ENCODE measurements at places on chromosomes 2 and 18.
A peak's percentile ranks its signal among the peaks of the same experiment; 100 is the strongest.

DNA sequence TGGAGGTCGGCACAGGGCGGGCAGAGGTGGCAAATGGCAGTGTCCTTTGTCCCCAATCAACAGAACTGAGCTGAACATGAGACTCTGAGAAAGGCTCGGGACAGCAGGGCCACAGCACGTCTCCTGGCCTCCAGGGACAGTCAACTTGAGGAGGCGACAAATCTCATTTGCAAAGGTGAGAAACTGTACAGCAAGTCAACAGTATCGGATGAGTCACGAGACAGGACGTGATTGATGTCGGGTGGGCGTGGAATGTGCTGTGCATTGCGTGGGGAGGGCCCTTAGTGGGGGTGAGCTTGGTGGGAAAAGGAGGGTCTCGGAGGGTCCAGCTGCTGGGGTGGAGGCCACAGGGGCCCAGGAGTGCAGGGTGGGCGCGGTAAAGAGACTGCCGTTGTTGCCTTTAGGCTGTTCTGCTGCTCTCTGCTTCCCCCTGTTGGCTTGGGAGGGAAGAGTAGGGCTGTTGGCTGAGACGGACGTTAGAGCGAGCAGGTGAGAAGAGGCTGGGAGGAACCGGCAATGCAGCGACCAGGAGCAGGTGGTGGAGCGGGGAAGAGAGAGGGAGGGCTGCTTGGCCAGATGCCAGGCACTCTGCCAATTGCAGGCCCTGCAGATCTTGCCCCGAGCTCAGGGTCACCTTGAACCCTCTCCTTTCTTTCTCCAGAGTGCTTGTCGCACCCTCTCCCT, 164.3 kb downstream of the BCL2 start:
- peak; percentile 73 for DNase-seq

DNA sequence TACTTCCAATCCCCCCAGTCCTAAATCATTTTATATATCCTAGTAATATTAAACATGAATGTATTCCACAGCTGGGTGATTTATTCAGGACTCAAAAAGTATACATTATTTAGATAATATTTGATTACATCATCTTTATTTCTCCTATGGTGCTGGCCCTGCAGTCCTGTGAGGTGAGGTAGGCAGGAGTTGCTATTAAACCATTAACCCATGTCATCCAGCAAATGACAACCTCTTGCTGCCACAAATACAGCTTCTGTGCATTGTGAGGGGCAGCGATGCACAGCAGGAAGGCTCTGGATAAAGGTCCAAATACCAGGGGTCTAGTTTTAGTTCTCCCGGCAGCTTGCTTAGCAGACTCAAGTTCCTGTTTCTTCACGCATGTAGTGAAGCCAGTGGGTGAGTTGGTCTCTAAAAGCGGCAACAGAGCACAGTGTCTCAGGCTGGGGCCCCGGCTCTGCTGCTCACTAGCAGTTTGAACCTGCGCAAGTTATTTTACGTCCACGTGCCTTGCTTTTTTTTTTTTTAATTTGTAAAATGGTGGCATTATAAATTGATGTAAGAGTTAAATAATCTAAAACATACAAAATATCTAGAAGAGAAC, 36.1 kb downstream of the INSIG2 start:
- DNase-seq: no peak

DNA sequence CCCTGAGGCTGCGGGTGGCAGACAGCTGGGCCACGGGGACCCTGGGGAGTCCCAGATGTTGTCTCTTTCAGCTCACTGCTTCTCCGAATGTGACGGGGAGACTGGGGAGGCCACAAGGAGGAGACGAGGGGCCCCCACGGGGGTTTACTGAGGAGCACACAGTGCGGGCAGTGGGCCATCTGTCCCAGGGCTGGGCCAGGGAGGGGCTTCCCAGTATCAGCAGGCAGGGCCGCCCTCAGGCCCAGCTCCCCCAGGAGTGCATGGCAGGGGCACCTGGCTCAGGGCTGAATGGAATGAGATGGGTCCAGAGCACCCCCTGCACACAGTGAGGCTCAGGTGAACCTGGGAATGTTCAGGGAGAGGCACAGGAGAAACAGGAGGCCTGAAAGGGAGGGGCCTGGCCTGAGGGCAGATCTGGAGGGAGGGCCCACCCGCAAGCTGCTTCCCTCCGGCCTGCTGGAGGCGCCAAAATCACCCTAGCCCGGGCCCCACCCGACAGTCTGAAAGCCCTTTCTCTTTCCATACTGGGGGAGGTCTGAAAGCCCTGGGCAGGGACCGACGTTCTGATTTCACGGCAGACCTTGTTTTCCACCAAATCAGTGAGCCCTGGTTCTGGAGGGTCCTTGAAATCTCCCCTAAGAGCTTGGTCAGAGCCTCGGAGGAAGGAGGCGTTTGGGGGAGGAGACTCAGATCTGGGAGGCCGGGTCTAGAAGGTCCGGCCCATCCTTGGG, 35.5 kb upstream of the PTMA start:
- peak; percentile 91 for DNase-seq

DNA sequence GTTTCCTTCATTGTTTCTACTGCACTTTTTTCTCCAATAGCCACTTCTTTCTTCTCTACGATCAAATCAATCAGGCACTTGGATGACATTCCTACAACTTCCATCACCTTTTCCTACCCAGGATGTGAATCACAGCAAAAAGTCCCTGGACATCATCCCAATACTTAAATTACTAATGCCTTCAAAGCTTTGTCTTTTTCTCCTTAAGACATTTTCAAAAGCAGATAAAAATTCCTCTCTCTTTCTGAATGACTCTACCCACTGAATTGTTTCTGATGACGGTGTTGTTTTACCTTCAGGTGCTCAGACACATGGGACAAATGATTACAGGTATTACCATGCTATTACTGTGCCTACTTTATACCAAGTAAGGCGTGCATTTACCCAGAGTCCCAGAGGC, 500.9 kb downstream of the FBXO15 start:
- no peak for DNase-seq

- DNase-seq: no peak
Measured at GRCh38 chr2:26607698-26608097, 33.5 kb downstream of the CIB4 start.

- DNase-seq: no peak
Measured at GRCh38 chr2:107359021-107359420, 467.7 kb upstream of the RGPD4 start.

DNA sequence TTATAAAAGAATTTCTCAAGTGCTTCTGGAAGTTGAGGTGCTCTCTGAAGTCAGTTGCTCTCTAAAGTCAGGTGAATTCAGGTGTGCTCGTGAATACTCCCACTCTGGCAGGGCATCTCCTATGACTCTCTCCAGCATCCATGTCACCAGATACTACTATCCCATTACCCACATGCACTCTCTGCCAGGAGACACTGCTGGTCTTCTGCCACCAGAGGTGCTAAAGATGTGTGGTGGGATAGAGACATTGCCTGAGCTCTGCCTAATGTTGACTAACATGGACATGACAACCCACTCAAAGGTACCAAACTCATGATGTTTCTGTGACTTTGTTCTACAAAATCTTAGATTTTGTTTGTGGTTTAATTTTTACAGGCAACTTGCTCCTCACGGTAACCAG, 106.4 kb upstream of the HNRNPA3 start:
- DNase-seq: no peak

- no peak for DNase-seq
Measured at GRCh38 chr18:55422456-55423180, 165.4 kb downstream of the TCF4 start.

DNA sequence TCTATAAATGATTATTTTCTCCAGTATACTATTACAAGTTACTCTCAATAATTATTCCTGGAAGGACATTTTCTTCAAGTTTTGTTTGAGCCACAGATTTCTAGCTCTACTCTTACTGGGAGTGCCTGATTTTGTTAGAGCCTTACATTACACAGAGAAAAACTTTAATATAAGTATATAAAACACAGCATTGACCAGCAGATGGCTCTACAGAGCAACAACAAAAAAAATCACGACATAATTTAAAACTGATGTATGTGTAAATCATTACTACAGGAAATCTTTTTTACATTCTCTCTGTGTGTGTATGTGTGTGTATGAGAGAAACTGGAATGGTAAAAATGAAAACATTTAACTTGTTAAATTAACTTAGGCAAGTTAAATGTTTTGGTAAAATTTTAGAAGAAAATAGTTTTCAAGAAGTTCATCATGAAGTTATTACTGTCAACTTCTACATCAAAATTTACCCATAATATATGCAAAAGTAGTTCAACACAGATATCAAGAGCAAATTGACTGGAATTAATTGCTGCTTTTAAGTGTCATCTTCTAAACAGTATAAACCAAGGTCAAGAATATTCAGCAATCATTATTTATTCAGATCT, 103.3 kb downstream of the MDH1 start:
- DNase-seq: no peak

DNA sequence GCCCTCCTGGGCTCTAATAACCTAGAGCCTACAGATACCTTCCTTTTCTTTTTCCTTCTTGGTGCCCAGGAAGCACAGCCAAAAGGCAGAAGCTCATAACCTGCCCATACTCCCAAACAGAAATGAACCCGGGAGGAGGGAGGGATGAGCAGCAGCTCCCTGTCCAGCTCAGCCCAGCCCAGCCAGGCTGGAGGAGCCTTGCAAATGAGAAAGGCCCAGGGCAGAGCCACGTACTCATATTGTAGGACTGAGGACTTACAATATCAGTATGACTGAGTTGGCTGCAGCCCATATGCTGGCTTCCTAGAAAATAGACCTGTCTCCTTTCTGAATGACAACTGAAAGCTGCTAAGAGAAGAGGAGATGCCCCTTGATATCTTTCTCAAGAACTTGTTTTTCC, 21.7 kb downstream of the PKDCC start:
- no peak for DNase-seq

GRCh38 chr18:26407736-26408601, 140.4 kb downstream of the KCTD1 start:
- DNase-seq: no peak

DNA sequence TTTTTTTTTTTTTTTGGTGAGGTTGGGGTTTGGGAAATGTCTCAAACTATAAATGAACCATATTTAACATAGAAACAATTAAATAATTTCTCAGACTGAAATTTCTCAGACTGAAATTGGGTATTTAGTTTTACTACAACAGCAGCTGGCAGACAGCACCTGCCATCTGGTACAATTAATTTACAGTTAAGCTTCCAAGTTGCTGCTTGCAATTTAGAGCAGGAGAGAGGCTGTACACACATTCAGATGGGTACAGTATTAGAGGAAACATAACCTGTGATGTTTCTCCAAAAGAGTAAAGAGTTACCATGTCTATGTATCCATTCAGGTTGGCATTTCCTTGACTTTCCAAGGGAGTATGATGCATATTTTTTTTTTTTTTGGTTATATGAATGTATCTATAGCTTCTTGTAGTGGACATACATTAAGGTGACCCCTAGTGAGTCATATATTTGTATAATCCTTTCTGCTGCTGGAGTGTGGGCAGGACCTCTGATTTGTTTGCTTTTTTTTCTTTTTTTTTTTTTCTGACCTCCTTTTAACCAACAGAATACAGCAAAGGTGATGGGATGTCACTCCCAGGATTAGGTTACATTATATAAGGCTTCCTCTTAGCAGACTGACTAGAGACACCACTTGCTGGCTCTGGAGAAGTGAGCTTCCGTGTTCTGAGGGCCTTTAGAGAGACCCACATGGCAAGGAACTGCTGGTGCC, 201.7 kb downstream of the PTH2R start:
- DNase-seq: no peak

DNA sequence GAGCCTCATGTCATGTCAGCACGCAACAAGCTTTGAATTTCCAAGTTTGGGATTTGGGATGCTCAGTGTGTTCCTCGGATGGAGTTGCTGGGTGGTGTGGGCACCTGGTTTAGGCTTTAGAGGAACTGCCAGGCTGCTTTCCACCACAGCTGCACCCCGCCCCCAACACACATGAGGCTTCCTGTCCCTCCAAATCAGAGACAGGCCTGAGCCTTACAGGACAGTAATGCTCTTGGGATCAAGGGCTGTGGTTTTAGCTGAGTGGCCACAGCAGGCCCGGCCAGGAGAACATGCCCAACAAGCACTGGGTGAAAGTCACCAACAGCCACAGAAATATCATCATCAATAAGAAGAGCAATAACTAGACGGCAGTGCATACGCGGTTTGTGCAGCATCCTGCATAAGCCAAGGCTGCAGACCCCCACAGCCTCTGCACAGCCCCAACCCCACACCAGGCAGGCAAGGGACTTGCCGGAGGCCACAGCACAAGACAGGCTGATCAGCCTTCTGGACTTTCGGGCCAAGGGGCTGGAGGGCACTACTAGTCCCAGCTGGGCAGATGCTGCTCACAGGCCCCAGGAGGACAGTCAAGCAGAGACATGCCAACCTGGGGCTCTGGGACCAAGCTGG, 29.7 kb upstream of the GPC1 start:
- no peak for DNase-seq

DNA sequence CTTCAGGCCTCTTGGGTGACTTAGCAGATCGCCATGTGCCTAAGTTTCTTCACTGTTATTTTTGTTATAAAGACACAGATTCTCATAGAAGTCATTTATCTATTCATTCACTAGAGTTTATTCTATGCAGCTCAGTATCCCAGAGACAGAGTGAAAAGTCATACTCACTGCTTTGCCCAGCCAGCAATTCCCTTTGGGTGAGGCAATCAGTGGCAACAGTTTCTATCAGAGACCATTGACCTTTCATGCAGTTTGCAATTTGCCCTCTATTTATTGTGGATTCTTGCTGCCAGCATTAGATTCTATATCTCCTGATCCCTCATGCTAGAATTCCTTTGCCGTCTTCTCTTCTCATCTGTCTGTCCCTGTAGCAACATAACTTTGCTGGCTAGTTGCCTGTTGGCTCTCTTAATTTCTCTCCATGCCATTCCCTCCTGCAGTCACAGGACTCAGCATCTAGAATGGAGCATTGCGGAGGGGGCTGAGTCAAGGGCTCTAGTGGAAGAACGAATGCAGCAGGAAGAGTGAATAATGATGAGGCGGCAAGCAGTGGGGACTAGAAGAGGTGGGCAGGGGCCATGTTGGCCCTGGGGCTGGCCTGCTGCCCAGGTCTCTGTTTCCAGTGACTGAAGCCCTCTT, 12.2 kb downstream of the SLC9A4 start:
- no peak for DNase-seq

- DNase-seq: no peak
Measured at GRCh38 chr18:1779587-1779986, 791.7 kb downstream of the METTL4 start.

DNA sequence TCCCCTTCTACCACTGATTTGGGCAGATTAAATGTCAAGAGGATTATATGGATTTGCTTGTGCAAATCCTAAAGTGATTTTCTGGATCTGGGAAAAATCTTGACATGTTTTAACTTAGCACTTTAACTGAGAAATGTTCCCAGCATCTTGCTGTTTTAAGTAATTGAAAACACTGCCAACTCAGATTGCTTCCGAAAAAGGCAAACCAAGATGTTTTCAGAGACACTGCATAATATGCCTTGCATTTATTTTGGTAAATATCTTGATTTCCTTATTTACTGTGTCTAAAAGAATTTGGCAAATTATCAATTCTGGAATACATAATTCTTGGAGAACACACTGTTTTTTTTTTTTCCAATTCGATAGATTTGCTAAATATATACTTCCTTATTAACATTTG, 385.0 kb upstream of the FAM98A start:
- no peak for DNase-seq

GRCh38 chr18:21820033-21820810, 79.6 kb downstream of the MIB1 start:
- DNase-seq: no peak

- no peak for DNase-seq
Measured at GRCh38 chr2:7094231-7094741, 177.1 kb downstream of the RNF144A start.

Data from activated B cell treated with CpG ODN at 0.5 μM for 24 hours (primary cell).